IMR-90 (cell line): ENCODE measurements at places on chromosomes 6 and 20. TPM values are rescaled to one million over a fixed set of nuclear protein-coding genes. Genes with fewer than 3 reads are reported as not detected.
A peak's percentile ranks its signal among the peaks of the same experiment; 100 is the strongest.

DNA sequence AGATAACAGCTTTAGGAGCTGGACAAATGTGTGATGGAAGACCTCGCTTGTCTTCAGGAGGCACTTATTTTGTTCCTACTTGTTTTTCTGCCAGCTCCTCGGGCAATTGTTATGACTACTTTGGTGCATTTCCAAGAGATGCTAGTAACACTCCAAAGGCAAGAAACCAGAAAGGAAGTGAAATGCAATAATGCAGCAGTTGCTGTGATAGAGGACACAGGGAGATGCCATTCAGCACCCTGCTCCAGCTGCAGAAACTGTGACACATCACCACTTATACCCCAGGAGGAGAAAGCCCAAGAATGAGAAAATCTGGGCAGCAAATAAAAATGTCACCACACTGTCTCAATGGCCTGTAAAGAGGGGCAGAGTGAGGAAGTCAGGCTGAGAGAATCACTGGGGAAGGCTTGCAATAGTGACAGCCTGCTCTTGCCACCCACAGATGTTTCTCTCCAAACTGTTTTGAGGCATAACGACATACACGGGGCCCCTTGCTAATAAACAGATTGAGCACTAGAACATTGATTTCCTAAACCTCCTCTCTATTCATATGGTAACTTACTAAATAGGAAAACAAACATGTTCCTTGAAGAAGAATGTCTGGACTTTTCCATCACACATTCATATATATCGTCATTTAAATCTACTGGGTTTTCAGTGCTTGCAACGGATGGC, 231.0 kb upstream of the PRND start:
- no peak overlapping the region for H3K4me3 ChIP-seq
- peak; percentile 41 for DNase-seq
- no peaks in the 10 kb centered on the region for H3K36me3 ChIP-seq
- H3K4me1 ChIP-seq = peaks cover 17% of the 10 kb centered on the region
- no peak overlapping the region for H3K27ac ChIP-seq
- H3K27me3 ChIP-seq = no peaks in the 10 kb centered on the region

DNA sequence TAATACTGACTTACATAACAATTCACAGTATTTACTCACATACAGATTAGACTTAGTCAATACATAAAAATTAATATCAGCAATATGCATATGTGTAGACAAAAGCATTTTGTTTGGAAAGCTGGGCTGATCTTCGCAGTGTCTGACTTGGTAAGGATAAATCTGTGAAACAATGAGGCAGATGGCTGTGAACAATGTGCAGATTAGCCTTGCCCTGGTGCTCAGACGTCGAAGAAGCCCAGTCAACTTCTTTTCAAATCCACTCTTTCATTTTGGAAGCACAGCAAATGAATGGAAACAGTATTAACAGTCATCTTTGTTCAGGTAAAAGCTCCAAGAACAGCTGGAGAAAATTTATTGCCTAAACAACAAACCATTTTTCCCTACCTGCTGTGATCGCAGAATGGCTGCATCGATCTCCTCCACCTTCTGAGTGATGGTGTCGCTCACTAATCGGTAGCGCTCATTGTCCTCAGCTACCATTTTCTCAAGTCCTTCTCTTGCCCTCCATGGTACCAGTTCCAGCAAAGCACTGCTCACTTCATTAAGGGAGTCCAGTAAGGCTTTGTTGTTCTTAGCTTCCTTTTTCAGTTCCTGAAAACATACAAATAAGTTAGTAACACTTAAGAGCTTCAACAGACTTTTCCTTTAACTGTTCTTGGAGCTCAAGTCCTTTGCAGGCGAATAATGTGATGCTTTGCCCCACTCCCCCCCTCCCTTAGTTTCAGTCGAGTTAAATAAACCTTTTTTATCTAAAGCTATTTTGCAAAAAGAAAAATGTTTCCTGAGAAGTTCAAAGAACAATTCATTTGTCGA, 116.5 kb downstream of the DST start:
- no peak for DNase-seq
- peak overlapping the region; percentile 96 for H3K27ac ChIP-seq
- no peak overlapping the region for H3K4me3 ChIP-seq
- no peaks in the 10 kb centered on the region for H3K27me3 ChIP-seq

DNA sequence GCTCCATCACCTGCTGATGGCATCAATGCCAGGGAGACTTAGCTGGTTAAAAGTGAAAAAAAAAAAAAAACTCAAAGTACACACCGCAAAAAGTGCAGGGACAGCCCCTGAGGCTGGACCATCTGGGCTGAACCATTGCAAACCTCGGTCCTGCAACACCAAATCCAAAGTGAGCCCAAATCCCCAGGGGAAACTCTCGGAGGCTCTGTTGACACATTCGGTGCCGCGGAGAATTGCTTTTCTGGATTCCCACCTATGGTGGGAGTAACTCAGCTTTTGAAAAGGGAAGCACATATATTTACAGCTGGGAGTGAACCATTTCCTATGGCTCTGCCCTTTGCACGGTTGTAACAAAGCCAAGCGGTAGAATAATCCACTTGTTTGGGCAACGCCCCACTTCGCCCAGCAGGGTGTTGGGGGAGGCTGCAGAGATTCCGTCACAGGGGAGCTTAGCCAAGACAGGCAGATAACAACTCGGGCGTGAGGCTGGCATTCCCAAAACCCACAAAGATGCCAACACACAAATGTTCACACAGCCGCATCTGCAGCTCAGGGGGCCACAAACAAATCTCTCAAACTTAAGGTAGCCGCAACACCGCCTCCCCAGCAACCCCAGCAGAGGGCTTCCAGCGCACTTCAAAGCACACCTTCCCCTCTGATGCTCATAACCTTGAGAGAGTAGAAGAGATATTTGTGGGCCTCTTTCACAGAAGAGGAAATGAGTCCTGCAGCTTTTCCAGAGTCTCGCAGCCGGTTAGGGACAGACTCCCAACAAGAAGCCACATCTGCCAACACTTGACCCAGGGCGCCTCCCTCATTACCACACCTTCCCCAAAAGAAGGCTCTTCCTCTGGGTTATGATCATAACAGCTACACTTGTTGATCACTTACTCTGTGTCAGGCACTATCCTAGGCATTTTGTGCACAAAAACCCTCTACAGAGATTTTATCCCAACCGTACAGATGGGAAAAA, 11.4 kb downstream of the ZC3H12D start:
- H3K36me3 ChIP-seq = no peaks in the 10 kb centered on the region
- no peaks in the 10 kb centered on the region for H3K4me1 ChIP-seq
- no peak overlapping the region for H3K27ac ChIP-seq
- DNase-seq = no peak

GRCh38 chr6:76697585-76697984, 625.1 kb upstream of the IMPG1 start:
- no peaks in the 10 kb centered on the region for H3K36me3 ChIP-seq
- no peaks in the 10 kb centered on the region for H3K27me3 ChIP-seq
- no peak overlapping the region for H3K4me3 ChIP-seq
- H3K4me1 ChIP-seq = no peaks in the 10 kb centered on the region
- H3K27ac ChIP-seq = no peak overlapping the region

CTAGE9 gene
- not detected in 2 replicates for polyA plus RNA-seq

POU5F1 gene
- not detected in 2 replicates for polyA plus RNA-seq

FHL5 gene
- polyA plus RNA-seq = not detected in 2 replicates

OR2H1 gene
- polyA plus RNA-seq = not detected in 2 replicates

TBCC gene
- 20.2 and 23.0 TPM in 2 replicates for polyA plus RNA-seq
